ELF-1 (cell line): ENCODE measurements at places on chromosomes 13 and 19.

GRCh38 chr13:99663908-99664307 is 162.6 kb downstream of the TM9SF2 start:
- DNase-seq = no peak

DNA sequence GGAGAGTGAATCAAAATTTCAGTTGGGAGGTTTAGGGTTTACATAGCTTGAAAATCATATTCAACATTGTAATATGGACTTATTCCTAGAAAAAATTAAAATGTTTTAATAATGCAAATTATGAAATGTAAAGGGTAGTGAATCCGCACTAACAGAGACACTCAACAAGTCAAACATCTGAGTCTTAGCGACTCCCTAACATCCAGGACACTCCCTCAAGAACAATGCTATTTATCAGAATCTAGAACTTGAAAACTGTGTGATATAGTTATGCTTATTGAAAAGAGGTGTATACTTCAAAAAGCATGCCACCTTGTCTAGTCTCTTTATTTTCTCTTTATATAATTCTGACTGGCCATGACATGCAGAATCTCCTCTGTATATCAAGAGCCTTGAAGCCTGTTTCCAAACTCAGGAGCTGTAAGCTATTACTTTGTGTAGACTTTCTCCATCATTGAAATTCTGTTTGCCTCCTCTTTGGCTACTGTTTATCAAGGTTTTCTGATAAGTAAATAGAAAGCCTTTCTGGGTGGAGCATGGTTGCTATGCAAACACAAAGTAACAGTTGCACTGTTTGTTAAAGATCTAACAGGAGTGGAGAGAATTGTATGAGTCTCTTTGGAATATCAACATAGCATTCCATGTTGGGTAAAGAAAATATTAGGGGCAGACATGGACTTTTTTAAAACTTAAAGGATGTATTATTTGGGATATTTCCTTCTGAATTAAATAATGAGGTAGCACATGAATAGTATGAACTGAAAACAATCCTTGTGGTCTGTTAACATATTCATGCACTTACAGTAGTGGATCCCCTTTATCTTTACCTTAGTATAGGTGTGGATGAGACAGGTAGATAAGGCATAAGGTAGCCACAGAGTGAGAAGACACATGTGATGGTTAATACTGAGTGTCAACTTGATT is 56.4 kb upstream of the MBNL2 start:
- DNase-seq = no peak

DNA sequence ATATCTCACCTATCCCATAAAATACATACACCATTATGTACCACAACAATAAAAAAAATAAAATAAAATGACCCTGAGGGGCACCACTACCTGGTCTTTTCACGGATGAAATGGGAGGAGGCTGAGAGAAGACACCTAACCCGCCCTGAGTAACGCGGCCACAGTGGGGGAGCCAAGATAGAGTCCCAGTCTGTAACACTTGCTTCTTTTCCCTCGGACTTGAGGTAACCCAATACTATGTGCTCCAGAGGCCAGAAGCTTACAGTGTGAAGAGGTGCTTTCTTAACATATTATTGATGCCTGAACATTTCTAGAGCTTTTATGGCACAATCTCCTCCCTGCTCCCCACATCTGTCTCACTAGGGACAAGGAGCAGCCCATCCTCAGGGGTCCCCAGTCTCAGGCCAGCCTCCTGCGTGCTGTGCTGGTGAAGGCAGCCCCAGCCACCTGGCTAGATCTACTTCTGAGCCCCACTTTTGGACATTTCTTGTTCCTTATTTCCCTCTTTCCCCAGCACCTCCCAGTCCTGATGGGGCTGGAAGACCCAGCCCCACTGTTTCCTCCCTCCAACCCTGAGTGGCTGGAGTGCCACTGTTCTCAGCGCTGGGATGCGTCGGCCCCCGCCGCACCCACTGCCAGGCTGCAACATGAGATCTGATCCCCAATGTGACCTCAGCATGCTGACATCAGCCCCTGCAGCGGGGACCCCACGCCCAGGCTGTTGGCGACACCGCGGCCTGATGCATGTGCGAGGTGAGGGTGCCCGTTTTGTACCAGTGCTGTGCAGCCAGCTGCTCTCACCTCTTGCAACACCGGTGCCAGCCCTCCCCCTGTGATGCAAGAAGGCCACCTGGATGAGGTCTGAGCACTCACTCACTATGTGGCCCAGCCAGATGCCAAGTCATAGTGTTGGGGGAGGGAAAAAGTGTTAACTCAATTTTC is 143.3 kb downstream of the DCLK1 start:
- DNase-seq = no peak

GRCh38 chr19:1790054-1790792 is 21.9 kb downstream of the ATP8B3 start:
- DNase-seq = no peak

DNA sequence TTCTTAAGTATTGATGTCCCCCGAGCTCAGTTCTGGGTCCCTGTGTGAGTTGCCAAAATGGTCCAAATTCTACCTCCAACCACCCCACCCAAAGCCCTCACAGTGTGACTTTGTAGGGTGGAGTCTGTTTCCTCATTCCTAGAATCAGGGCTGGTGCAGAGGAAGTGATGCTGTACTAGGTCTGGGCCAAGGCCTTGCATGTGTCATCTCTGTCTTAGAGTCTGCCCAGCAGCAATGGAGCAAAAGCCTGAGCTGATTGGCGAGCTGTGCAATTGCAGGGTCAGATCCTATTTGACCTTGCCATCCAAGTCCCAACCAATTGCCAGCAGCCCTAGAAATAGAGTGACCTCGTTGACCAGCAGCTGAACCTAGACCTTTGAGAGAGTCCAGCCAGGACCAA is 97.0 kb upstream of the ANKRD10 start:
- DNase-seq = no peak

DNA sequence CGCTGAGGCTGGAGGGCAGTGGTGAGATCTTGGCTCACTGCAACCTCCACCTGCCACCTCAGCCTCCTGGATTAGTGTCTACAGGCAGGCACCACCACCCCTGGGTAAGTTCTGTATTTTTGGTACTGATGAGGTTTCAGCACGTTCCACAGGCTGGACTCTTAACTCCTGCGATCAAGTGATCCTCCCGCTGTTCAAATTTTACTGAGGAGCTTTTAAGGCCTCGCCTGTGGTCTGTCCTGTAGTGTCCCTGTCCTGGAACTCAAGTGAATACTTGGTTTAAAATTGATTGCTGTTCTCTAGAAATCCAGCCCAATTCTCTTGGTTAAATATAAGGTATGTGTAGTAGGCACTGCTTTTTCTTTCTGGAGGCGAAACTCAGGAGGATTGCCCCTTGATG is 65.2 kb downstream of the DPRX start:
- peak; percentile 35 for DNase-seq

- DNase-seq = no peak
Observed at GRCh38 chr13:54945973-54946372, 1917.4 kb downstream of the OLFM4 start.

- no peak for DNase-seq
Observed at GRCh38 chr13:103078158-103078557, 11.9 kb upstream of the SLC10A2 start.

DNA sequence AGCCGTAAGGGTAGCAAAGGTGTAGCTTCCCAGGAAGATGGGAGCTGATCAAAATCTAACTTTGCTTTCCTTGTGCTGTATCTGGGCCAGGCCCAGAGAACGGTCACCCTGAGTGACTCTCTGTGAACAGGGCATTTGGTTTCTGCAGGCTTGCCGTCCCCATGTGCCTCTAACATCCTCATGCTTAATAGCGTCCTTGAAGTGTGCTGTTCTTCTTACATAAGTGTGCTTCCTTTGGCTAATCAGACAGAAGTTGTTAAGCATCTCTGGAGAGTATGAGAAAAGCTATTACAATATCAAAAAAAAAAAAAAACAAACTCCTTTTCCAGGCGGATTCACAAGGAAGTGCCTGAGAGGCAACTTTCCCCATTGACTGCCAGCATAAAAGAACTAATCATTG is 503.7 kb downstream of the DIAPH3 start:
- DNase-seq = no peak

DNA sequence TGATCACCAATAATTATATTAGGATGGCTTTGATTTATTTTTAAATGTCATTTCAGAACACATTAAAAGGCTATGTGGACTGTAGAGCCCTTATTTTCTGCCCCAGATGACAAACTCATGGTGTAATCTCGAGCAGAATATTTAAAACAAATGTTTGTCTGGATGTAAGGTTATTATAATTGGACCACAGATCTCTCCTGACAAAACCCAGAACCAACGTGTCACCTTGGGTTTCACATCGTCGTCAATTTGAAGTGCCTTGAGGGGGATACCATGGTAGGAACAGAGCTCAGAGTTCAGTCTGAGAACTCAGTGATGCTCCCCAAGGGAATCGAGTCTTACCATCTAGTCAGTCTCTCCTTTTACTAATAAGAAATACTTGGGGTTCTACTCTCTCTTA is 2.8 kb downstream of the SACS start:
- no peak for DNase-seq

DNA sequence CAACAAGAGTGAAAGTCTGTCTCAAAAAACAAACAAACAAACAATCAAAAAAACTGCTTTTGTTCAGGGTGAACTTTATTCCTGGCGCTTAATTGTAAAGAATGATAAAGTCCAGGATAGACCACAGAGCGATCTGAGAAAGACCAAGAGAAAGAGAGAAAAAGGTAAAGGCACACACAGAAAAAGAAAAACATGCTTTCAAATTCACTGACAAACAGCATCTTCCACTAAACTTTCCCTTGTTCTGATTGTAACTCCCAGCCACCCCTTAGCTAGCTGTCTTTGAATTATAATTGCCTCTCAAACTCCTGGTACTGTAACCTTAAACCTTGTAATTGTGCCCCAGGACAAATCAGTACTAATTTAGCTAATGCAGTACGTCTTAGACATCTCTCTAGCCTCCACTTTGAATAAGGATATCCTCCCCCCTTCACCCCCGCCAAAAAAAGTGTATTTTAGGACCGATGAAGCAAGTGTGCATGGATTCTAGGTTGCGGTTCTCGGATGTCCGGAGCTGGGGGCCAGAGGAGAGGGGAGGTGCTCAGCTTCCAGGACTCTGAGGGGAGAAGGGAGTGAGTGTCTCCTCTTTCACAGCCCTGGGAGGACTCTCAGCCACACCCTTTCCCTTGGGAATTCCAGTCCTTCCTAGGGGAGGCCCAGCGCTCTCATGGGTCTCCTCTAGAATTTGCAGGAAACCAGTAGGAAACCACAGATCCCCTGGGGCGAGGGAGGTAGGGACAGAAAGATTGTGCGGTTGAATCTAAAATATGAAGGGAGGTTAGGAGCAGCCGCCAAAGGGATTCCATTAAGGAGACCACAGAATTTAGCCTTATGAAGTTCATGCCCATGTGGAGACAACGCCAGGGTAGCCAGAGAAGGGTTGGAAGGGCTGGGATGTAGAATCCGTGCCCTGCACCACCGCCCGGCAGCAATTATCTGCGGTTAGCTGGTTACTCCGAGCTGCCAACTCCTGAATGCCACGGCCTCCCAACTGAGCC is 19.7 kb downstream of the ZNF536 start:
- peak; percentile 70 for DNase-seq
